ENCODE measurements at places on chromosomes 16 and 17.

- no peak for DNase-seq
These were observed 151.1 kb downstream of the ITFG1 start for GRCh38 chr16:47309581-47310312.

GRCh38 chr16:23406546-23407240 lies 46.3 kb downstream of the COG7 start:
- DNase-seq, result no peak

- peak; percentile 51 for DNase-seq
These were observed 46.2 kb downstream of the CYB561 start for GRCh38 chr17:63399856-63400255.

- peak; percentile 53 for DNase-seq
These were observed 1.6 kb downstream of the AHSP start for GRCh38 chr16:31529108-31529936.

DNA sequence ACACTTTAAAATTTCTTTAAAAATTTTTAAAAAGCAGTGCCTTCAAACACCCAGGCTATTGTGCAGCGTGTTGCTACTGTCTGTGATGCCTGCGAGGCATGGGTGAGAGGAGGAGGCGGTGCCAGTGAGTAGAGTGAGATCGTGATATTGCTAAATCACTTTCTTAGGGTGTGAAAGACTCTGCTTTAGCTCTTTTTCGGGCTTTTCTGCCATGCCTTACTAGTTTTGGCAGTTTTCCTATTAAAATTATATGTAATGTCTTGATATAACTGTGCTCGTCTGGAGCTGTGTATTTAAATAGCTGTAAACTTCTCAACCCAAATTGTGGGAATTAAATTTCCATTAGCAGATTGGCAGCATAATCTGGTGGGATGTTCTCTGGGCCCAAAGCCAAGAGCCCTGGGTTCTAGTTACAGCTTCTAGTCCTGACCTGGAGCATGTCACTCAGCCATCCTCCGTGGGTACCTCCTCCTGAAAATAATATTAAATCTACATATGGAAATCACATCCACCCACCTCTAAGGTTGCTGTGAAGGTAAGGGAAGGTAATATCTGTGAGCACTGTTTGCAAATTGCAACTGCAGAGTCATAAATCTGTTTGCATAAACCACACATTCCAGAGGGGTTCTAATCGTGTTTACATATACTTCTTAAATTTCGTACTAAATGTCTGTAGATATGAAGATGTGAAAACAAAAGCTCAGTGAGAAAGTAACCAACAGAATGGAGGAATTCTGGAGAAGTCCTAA lies 264.3 kb upstream of the CACNG5 start:
- DNase-seq, result no peak

DNA sequence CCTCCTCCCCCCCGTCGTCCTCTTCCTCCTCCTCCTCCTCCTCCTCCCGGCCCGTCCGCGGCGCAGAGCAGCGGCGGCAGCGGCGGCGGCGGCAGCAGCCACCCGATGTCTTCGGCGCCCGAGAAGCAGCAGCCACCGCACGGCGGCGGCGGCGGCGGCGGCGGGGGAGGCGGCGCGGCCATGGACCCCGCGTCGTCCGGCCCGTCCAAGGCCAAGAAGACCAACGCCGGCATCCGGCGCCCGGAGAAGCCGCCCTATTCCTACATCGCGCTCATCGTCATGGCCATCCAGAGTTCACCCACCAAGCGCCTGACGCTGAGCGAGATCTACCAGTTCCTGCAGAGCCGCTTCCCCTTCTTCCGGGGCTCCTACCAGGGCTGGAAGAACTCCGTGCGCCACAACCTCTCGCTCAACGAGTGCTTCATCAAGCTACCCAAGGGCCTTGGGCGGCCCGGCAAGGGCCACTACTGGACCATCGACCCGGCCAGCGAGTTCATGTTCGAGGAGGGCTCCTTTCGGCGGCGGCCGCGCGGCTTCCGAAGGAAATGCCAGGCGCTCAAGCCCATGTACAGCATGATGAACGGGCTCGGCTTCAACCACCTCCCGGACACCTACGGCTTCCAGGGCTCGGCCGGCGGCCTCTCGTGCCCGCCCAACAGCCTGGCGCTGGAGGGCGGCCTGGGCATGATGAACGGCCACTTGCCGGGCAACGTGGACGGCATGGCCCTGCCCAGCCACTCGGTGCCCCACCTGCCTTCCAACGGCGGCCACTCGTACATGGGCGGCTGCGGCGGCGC lies at the start of gene FOXF1:
Gene FOXF1, plus strand, starts transcription at position 63 of the 797 bp plus-strand sequence. Its CDS starts 43 bp downstream, at position 106.
- no peak for DNase-seq

DNA sequence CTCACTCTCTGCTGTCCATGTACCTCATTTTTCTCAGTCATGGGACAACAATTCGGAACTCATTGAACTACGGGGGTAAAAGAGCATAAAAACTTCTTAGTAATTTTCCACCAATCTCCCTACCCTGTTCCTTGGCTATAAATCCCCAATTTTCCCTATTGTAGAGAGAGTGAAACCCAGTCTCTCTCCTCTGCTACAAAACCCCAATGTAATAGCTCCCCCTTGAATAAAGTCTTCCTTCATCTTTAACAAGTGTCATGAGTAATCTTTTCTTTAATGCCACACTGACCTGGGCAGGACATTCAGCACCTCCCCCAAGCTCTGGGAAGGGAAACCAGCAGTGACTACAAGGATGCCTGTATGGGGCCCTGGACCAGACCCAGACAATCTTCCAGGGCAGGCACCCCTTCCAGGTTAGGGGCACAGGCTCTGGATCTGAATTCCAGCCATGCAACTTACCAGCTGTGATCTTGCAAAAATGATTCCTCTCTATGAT lies 10.2 kb upstream of the EIF1 start:
- DNase-seq, result no peak

DNA sequence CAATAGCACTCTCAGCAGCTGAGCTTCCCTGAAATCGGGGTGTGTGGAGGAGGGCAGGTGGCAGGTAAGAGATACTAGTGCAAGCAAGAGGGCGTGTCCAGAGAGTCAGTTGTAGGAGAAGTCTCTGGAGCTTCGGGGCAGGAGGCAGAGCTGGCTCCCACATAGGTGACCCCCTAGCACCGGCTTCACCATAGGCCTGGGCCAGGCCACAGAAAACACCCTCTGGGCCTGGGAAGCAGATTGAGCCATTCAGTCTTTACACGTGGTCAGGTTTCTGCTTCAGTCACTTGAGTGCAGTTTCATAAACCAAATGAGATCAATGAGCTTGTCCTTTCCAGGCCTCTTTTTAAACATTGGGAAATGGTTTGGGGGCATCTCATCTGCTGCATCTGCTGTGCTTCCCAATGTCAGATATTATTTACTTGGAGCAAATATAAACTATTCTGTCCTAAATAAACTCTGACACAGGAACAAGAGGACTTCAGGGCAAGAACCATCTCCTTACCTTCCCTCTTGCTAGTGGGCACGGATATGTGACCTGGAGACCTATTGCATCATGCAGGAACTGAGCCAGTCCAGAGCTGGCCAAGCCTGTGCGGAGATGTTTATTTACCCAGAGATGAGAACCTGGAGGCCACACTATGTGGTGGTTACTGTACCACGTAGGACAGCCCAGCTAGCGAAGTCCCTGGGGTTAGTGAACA lies 16.1 kb downstream of the CCR7 start:
- DNase-seq, result peak; percentile 71

GRCh38 chr17:72826602-72827001 lies 265.9 kb downstream of the SLC39A11 start:
- DNase-seq, result no peak

- no peak for DNase-seq
These were observed 11.4 kb upstream of the TCAP start for GRCh38 chr17:39653662-39654331.

GRCh38 chr17:19295473-19296135 lies 58.4 kb downstream of the EPN2 start:
- no peak for DNase-seq

- no peak for DNase-seq
These were observed 74.3 kb downstream of the KANSL1 start for GRCh38 chr17:46118964-46119363.

GRCh38 chr17:29042679-29043538 lies at the start of gene PIPOX:
Gene PIPOX, plus strand, starts transcription at chr17:29043141. Its CDS starts 85 bp downstream, at chr17:29043226.
- DNase-seq, result no peak

GRCh38 chr16:80792031-80792430 lies 12.4 kb downstream of the CDYL2 start:
- no peak for DNase-seq

- DNase-seq, result no peak
These were observed 9.5 kb downstream of the KRT32 start for GRCh38 chr17:41457676-41458075.

- DNase-seq, result no peak
These were observed 35.1 kb upstream of the IL21R start for GRCh38 chr16:27366687-27367460.
